NCI-H1930 (cell line): ENCODE measurements at places on chromosomes 5 and 9.

DNA sequence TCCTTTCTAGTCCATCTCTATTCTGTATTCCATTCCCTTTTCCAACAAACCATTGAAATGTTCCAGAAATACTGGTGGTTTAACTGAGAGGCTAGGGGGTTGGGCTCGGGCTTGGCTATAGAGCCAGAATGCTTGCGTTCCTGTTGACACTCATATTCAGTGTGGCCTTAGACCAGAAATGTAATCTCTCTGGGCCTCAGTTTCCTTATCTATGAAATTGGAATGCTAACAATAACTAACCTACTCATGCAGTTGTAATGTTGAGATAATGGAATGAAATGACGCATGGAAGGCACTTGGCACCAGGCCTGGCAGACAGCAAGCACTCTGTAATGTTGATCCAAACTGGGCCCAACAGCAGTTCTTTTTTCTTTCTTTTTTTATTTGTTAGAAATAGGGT lies 26.8 kb downstream of the JADE2 start:
- DNase-seq, result no peak

DNA sequence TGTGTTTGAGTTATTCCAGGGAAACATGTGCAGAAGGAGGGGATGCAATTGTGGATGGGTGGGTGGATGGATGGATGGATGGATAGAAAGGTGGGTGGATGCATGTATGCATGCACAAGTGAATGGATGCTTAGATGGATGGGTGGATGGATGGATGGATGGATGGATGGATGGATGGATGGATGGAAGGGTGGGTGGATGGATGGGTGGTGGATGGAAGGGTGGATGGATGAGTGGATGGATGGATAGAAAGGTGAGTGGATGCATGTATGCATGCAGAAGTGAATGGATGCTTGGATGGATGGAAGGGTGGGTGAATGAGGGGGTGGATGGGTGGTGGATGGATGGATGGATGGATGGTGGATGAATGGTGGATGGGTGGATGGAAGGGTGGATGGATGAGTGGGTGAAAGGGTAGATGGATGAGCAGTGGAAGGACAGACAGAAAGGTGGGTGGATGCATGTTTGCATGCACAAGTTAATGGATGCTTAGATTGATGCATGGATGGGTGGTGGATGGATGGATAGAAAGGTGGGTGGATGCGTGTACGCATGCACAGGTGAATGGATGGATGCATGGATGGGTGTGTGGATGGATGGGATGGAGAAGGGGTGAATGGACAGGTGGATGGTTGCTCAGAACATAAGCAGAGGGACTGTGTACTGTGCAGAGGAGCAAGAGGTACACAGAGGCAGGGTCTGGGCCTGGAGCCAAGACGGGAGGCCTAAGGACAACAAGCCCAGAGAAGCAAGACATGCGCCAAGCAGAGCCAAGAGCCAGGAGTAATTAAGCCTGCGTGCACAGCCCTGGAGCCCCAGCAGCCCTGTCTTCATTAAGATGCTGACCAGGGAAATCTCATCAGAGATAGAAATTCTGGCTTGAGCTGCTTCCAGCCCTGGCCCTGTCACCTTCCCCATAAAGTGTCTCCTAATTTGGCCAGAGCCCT lies 84.6 kb upstream of the PPP1R26 start:
- DNase-seq, result no peak

DNA sequence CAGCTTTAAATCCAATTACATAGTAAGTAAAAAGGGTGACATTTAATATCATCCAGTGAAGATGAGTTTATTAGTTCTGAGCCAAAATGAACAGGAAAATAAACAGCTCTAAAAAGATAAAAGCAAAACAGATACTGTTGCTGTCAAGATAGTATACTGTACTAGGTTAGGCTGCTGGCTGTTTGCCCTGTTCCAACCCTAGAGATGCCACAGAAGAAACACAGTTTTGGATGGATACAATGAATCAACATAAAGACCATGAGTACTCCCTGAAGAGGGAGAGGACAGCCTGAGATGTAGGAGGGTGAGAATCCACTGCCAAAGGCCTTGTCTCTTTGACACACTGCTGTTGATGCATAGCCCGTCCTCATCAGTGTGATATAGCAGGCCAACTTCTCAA lies 1302.7 kb downstream of the EFNA5 start:
- DNase-seq, result no peak

DNA sequence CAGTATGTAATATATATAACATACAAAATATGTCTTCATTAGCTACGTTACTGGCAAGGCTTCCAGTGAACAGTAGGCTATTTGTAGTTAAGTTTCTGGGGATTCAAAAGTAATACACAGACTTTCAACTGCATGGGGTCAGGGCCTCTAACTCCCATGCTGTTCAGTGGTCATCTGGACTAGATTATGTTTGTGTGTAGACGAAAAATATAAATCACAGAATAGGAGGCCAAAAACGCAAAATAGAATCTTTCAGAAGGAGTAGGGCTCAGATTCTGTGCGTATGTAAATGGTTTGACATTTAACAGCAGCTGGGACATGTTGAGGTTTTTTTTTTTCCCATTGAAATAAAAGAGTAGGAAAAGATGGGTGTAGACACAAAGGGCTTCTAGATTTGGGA lies 1048.7 kb upstream of the WWC1 start:
- no peak for DNase-seq

GRCh38 chr9:107307331-107307730 lies 24.3 kb downstream of the RAD23B start:
- no peak for DNase-seq

GRCh38 chr5:179304871-179305270 lies 40.4 kb downstream of the ADAMTS2 start:
- DNase-seq, result no peak

- no peak for DNase-seq
These were observed 108.6 kb downstream of the TRIO start for GRCh38 chr5:14251733-14252132.

DNA sequence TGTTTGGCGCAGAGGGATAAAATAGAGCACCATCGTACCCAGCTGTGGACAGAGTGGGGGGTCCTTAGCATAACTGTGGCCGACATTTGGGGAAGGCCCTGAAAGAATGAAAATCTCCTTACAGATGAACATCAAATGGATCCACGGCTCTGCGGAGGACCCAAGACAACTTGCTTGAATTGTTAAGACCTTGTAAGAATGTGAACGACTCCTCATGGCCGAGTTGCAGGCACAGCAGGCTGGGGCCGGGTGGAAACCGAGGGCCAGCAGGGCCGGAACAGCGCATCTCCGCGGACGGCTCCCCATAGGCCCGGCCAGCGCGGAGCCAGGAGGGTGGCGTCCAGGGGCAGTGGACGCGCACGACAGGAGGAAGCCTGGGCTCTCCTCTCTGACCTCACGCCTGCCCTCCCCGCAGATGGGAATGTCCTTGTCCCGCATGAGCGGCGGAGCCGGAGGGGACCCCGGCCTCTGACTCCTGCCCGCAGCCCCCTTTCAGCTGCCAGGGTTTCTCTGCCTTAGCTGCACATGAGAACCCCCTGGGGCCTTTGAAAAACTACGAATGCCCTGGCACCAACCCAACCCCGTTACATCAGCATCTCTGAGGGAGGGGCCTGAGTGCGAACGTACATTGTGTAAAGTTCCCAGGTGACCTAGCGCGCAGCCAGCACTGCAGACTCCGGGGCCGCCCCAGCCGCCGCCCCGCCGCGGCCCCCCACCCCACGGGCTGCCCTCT lies 36.2 kb upstream of the PTCH1 start:
- DNase-seq, result no peak

DNA sequence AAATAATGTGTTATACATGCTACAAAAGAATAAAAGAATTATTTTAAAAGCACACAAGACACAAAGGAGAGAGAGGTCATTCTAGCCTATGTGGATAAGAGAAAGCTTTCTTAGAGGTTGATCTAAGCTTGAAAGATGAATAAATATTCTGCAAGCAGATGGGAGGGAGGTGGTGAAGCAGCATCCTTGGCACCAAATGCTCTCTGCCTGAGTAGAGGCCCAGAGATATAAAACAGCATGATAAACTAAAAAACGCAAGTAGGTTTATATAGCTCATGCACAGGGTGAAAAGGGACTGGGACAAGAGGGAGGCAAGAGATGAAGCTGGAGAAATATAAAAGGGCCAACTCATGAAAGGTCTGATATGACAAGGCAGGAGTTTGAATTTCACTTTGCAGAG lies 283.2 kb upstream of the POU5F2 start:
- DNase-seq, result no peak

GRCh38 chr9:136881691-136882108 lies 4.6 kb upstream of the TRAF2 start:
- DNase-seq, result no peak

DNA sequence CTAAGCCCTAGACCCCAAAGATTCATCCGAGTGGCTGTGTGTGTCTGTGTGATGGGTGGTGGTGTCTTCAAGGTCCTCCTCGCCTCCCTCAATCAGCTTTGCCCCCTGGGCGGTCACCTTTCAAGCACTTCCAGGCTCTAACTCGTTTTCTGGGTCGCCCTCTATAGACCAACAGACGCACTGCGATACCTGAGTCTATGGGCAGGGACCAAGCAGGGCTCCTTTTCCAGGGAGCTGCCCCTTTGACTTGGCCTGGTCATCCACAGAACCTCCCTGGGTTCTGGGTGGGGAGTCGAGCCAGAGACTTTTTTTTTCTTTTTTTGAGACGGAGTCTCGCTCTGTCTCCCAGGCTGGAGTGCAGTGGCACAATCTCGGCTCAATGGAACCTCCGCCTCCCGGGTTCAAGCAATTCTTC lies 1.1 kb downstream of the SLC27A4 start:
- DNase-seq, result peak; percentile 35

GRCh38 chr5:31329715-31330114 lies 136.2 kb downstream of the CDH6 start:
- no peak for DNase-seq

- DNase-seq, result no peak
These were observed 540.8 kb downstream of the PRELID2 start for GRCh38 chr5:145294331-145294730.

- DNase-seq, result no peak
These were observed 24.8 kb downstream of the RANBP3L start for GRCh38 chr5:36276864-36277263.

GRCh38 chr9:111896942-111897600 lies 457 bp downstream of the UGCG start:
- DNase-seq, result no peak

- DNase-seq, result no peak
These were observed 473.7 kb downstream of the ARHGEF28 start for GRCh38 chr5:74099538-74100267.

- DNase-seq, result no peak
These were observed 40.2 kb downstream of the SLC1A3 start for GRCh38 chr5:36646507-36647023.

DNA sequence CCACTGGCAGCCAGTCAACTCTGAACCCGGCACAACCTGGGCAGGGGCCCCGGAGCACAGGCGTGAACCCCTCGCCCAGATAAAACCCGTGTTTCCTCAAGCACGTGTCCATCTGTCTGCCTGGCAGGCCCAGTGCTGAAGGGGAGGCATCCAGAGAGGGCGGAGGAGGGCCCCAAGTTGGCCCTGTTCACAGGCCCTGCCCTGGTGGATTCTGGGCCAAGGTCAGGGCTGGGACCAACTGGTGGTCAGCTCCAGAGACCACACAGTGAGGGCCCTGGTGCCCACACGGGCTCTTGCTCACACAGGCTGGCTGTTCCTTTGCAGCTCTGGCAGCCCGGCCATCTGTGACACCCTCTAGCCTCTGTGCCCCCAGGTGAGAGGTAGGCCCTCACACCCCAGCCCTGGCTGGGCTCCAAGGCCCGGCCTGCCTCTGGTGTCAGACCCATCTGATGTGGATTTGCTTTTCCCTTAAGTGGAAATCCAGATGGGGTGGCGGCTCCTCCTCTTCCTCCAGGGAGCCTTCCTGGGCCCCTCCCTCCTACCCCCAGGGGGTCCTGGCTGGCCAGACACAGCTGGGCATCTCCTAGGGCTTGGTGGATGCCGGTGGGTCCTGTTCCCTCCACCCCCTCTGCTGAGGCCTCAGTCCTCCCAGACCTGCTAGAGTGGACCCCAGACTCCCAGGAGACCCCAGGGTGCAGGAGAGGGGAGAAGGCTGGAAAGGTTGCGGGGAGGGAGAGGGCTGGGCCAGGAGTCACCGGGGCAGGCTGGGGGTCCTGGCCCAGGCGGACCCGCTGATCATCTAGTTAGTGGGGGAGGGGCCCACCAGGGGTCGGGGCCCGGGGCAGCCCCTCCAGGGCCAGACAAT lies 525 bp upstream of the STPG3 start:
- no peak for DNase-seq

DNA sequence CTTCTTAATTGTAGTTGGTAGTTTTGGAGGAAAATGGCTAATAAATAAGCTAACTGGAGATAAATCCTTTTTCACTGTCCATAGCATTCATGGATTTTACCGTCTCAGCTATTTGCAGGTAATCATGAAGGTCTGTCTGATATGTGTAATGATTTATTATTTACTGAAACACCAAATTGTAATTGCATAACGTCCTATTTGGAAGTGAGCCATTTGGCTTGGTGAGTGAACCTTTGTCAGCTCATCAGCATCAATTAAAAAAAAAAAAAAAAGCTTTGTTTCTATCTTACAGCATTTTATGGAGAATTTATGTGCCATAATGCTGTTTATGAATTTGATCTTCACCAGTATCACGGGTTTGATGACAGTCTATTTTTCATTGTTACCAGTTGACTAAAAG lies 20.2 kb downstream of the RECK start:
- no peak for DNase-seq

DNA sequence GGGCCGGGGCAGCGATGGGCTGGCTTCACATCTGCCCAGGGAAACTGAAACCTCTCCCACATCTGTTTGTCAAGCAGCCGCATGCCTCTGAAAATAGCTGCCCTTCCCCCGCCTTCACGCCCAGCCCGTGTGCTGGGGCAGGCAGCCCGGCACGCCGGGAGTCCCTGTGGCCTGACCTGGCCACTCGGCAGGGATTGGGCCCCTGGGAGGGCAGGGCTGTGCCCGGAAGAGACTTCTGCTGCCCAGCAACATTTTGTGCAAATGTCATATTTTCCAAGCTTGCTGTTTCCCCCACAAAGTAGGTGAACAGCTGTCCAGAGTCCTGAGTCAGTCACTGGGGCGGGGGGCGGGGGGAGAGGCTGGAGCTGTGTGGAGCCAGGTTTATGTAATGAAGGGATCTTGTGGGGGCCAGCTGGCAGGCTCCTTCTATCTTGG lies 8.2 kb downstream of the COL27A1 start:
- DNase-seq, result no peak

DNA sequence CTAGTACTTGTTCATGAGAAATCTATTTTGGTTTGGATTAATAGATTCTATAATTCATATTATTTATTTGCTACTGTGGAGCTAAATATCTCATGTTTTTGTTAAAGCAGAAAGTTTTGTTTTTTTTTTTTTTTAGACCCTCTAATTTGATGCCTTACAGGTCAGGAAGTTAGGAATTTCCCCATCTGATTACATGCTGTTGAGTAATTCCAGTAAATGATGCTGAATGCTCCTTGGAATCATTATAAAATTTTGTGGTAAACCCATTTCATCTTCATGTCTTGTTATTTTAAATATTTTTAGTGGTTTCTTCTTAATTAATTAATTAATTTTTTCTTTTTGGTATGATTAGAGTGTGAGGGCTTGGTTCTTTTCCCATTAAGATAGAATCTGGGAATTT lies 35.6 kb downstream of the NNT start:
- DNase-seq, result no peak

GRCh38 chr5:18742830-18743229 lies 1108.6 kb downstream of the TAF11L14 start:
- DNase-seq, result no peak

- DNase-seq, result no peak
These were observed 919.4 kb downstream of the TLE4 start for GRCh38 chr9:80491086-80491696.

GRCh38 chr9:18357321-18357720 lies 116.6 kb upstream of the ADAMTSL1 start:
- DNase-seq, result no peak

GRCh38 chr5:132489051-132489770 lies 1.4 kb downstream of the IRF1 start:
- no peak for DNase-seq
